ENCODE measurements at places on chromosomes 3 and 15. TPM values are rescaled to one million over a fixed set of nuclear protein-coding genes. Genes with fewer than 3 reads are reported as not detected.

DNA sequence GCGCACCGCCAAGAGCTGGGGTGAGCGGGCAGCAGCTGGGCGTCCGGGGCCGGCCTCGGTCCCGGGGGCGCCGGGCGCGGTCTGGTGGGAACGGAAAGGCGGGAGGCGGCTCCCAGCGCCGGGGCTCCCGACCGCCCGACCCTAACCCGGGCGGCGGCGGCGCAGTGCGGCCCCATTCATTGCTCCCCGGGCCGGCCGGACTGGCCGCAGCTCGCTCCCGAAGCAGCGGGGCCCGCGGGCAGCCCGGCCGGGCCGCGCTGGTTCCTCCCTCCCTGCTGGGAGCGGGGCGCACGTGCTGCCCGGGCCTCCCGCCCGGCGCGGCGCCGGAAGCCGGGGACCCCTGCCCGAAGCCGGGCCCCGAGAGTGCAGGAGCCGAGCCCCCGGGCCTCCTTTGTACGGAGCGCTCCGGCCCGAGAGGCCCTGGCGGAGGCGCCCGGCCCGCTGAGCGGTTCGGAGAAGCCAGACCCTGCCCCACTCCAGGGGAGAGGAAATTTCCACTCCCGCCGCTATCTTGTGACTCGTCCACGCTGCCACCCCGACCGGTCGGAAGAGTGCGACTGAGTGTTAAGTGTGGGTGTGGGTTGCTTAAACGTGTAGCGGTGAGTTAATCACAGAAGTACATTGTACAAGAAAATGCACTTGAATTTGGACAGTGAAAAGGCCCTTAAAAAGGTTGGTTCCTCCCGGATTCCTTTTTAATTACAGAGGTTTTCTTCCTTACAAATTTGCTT, 613 bp downstream of the ATP1B3 start:
- peak; percentile 80 for DNase-seq

- DNase-seq: no peak
Measured at GRCh38 chr15:39199076-39199475, 381.8 kb upstream of the THBS1 start.

GRCh38 chr15:101250873-101251829, 697 bp downstream of the CHSY1 start:
- peak; percentile 87 for DNase-seq

DNA sequence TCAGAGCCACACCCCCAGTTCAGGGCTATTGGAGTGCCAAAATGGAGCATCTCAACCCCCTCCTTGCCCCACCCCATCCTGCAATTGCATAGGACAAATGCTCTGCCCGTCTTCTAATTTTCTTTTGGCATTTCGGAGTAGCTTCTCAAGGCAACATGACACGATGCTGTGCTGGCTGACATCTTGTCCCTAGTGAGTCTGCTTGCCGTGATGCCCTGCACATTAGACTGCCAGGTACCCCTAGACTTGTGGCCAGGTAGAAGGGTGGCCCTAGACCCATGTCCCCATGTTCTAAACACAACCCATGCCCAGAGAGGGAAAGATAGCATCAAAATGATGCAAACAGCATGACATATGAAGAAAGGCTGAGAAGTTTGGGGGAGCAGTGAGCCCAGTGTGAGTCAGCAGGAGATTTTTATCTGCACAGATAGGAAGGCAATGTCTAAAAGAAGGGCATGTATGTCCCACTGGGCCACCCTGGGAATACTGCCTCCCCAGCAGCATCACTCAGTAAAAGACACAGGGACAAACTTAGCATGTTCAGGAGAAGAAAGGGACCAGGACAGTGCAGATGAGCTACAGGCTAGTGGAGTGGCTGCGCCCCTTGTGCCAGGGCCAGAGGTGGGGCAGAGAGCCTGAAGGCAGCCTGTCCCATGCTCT, 36.8 kb downstream of the CA12 start:
- no peak for DNase-seq

DNA sequence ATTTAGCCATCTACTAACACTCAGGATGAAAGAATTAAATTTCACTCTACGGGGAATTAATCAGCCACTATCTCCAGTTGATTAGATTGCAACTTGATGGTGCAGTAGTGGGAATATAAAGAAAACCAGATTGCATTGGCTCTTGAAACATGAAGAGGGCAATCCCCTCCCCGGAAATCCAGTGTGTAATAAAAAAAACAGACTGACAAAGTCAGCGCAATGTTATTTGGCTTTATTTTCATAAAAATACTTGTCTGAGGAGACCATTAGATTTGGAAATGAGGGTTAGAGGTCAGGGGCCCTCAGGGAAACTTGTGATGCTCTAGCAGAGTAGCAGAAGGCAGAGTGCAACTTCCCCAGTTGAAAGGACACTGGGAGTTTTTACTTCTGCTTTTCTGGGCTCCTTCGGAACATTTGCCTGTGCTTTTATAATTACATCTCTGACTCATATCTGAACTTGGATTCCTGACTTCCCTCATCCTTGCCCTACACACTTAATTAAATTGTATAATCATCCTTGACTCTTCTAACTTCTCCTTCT, 326.8 kb downstream of the TUSC7 start:
- no peak for DNase-seq

- DNase-seq: no peak
Measured at GRCh38 chr3:111762537-111762936, 96.5 kb upstream of the PHLDB2 start.

DNA sequence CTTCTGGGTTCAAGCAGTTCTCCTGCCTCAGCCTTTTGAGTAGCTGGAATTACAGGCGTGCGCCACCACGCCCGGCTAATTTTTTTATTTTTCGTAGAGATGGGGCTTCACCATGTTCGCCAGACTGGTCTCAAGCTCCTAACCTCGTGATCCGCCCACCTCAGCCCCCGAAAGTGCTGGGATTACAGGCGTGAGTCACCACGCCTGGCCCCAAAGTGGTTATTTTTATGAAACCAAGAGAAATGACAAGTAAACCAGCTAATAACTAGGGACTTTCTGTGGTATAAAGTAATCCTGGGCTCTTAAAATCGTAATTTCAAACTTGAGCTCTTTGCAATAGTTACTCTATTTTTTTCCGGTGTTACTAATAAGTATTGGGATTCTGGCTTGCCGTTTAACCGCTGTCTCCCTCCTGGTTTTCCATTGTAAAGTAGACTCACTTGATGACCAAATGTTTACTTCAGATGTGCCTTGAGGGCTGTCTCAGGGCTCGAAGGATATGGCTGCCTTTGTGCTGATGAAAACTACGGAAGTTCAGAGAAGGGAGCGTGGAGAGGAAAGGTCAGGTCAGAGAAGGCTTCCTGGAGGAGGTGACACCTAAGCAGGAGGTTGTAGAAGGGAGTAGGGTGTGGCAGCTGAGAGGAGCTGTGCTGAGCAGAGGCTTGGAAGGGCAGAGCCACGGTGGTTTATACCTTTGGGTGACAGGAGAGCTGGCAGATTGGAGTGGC, 4.2 kb downstream of the ZSCAN2 start:
- DNase-seq: no peak

GRCh38 chr3:113532698-113533533, 561 bp downstream of the SIDT1 start:
- peak; percentile 70 for DNase-seq

GRCh38 chr3:188772886-188773285, 398.9 kb upstream of the TPRG1 start:
- no peak for DNase-seq

GRCh38 chr15:72340366-72340765, 20.4 kb upstream of the CELF6 start:
- no peak for DNase-seq

GRCh38 chr3:190617185-190617584, 103.3 kb downstream of the IL1RAP start:
- no peak for DNase-seq

- DNase-seq: no peak
Measured at GRCh38 chr3:151817473-151817872, 3.6 kb downstream of the AADAC start.

GRCh38 chr3:172522871-172523818, at the start of gene TNFSF10:
TSS of gene TNFSF10 (minus strand) at chr3:172523430. CDS start at chr3:172523384, 46 bp downstream.
- peak; percentile 15 for DNase-seq

- no peak for DNase-seq
Measured at GRCh38 chr3:174498638-174499037, 360.5 kb upstream of the NAALADL2 start.

DNA sequence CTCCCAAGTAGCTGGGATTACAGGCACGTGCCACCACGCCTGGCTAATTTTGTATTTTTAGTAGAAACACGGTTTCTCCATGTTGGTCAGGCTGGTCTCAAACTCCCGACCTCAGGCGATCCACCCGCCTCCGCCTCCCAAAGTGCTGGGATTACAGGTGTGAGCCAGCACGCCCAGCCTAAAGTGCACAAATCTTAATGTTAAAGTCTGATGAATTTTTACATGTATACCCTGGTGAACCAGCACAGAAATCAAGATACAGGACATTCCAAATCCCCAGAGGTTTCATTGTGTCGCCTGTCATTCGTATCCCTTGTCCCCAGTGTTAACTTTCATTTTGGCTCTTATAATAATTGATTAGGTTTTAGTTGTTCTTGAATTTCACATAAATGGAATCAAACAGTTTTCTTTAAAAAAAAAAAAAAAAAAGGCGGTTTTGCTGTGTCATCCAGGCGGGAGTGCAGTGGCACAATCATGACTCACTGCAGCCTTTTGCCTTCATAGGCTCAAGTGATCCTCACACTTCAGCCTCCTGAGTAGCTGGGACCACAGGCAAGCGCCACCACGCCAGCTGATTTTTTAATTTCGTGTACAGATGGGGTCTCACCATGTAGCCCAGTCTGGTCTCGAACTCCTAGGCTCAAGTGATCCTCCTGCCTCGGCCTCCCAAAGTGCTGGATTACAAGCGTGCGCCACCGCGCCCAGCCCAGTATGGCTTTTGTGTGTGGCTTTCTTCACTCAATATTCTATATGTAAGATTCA, 1.5 kb upstream of the TM4SF19 start:
- no peak for DNase-seq

DNA sequence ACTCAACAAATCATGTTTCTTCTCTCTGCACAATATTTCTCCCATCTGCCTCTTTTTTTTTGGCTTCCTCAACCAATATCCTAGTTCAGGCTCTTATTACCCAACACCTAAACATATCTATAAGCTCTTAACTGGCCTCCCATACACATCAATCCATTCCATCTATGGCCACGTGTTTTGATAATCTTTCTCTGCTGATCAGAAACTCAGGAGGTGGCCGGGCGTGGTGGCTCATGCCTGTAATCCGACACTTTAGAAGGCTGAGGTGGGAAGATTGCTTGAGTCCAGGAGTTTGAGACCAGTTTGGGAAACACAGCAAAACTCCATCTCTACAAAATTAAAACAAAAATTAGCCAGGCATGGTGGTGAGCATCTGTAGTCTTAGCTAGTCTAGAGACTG, 68.4 kb downstream of the IGF2BP2 start:
- no peak for DNase-seq

DNA sequence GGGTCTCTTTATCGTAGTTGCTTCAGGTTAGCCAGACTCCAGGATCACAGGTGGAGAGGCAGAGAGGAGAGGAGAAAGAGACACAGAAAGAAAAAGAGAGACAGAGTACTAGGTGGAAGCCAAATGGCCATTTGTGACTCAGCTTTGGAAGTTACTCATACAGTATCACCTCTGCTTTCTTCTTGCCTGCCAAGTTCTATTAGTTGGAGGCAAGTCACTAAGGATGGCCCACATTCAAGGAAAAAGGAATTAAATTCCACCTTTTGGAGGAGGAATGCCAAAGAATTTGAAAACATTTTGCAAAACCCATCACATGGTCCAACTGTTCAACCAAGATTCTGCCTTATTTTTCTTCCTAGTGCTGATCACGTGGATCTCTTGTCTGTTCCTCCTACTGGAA, 291.1 kb downstream of the CHL1 start:
- no peak for DNase-seq

- no peak for DNase-seq
Measured at GRCh38 chr15:46467041-46467440, 832.2 kb downstream of the SQOR start.

Gene CD86
- not detected for total RNA-seq

Gene BRPF1
- total RNA-seq: 21.1 TPM

Gene TEX55
- not detected for total RNA-seq

Gene GOLGA6L10
- total RNA-seq: 0.85 TPM

Gene MUC20
- 0.52 TPM for total RNA-seq
